ENCODE measurements at places on chromosomes 5 and 9.

- no peak for DNase-seq
These were observed 3.3 kb upstream of the SLC6A19 start for GRCh38 chr5:1197876-1198666.

GRCh38 chr9:38670542-38671371 is 49.2 kb downstream of the FAM240B start:
- no peak for DNase-seq

DNA sequence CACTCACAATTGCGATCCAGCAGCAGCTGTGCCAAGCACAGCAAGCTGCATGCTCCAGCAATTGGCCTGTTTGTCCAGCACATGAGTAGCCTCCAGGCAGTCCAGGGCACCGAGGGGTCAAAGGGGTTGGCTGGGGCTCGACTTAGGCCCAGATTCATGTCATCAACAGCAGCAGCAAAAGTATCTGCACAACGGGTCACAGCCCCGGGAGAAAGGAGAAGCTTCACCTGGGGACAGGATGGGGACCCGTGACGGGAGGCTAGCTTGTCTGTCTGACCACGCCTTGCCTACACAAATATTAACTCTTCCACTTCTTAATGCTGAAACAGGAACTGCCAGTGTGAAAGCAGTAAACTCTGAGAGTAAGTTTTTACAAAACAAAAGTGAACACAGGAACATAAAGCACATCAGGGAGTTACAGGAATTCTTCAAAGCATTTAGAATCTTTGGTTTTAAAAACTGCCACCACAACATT is 191.2 kb downstream of the PIK3R1 start:
- no peak for DNase-seq

DNA sequence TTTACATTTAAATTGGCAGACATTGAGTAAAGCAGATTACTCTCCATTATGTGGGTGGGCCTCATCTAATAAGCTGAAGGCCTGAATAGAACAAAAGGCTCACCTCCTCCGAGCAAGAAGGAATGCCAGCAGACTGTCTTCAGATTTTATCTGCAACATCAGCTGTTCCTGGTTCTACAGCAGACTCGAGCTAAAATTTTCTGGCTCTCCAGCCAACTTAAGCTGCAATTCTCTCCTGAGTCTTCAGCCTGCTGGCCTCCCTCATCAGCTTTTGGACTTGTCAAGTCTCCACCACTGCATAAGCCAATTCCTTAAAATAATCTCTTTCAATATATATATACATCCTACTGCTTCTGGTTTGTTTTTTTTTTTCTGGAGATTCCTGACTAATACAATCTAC is 12.5 kb downstream of the TRPM3 start:
- DNase-seq, result no peak

DNA sequence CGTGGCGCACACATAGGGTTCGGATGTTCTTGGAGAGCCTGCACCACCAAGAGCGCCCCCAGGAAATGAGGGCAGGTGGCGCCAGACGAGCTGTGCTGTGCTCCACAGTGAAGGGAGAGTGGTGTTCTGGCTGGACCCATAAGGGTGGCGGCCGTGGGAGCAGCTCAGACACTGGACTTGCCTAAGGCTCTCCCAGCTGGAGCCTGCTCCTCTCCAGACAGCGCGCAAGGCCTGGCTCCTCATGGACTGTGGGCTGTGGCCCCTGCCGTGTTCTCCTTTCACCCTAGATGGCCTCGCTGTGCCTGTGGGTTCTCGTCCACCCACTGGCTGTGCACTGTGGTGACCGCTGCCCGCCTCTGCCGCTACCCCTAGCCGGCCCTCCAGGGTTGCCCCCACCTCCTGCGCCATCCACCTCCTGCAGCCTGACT is 92.9 kb downstream of the EHMT1 start:
- DNase-seq, result no peak
